ENCODE measurements at places on chromosomes 5 and 9.
A peak's percentile ranks its signal among the peaks of the same experiment; 100 is the strongest.

DNA sequence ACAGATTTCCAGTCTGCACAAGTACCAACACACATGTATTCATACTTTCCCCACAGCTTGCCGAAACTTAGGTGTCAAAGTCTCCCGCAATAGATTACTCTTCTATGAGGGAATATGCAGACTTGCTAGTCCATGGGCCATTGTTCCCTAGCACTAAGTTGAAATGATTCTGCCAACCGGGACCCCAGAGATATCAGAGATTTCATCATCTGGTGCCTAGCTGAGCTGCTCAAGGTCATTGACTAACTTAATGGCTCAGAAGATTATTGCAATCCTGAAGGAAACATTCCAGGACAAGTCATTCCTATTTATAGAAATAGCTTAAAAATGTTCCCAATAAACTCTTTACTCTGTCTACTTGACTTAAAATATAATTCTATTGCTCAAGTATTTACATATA, 202.6 kb downstream of the PIK3R1 start:
- H3K36me3 ChIP-seq, result no peaks in the 10 kb centered on the region
- no peaks in the 10 kb centered on the region for H3K27me3 ChIP-seq
- no peak overlapping the region for H3K4me3 ChIP-seq
- DNase-seq, result no peak
- H3K27ac ChIP-seq, result no peak overlapping the region

DNA sequence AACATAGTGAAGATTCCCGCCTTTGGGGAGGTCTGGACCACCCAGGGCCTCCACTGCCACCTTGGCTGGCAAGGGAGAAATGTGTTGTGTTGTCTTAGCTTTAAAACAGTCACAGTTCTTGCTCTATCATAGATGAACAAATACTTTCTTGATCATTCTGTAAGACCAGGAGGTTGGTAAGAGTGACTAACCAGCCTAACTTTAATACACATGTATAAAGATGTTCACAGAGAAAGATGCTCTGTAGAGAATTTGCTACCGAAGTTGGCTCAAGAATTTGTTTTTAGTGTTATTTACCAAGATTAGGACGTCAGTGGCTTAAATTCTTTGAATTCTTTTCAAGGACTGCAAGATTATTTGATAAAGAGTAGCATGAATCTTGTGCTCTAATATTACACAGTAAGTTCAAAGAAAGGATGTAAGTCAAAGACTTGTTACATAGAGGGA, 28.4 kb downstream of the GLRX start:
- H3K4me3 ChIP-seq, result no peak overlapping the region
- no peak for DNase-seq
- H3K27ac ChIP-seq, result no peak overlapping the region
- no peaks in the 10 kb centered on the region for H3K36me3 ChIP-seq

GRCh38 chr5:58615972-58616371, 33.1 kb downstream of the RAB3C start:
- H3K27ac ChIP-seq, result no peak overlapping the region
- H3K4me1 ChIP-seq, result no peaks in the 10 kb centered on the region
- no peaks in the 10 kb centered on the region for H3K27me3 ChIP-seq
- no peak overlapping the region for H3K4me3 ChIP-seq
- H3K36me3 ChIP-seq, result no peaks in the 10 kb centered on the region

DNA sequence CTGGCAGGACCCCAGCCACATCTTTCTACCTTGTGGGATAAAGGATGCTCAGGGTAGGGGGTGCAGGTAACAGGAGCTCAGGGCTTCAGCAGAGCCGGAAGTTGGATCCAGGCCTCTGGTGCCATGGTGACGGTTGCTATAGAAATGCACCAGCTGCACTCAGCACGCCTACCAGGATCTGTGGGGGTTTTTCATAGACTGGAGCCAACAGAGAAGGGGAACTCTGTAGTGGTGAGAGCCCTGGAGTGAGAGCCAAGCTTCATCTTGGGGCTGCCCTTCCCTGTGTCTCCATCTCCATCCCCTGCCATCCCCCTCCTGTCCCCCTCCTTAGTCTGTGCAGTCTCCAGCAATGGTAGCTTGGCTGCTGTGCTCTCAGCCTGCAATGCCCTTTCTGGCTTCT, 27.5 kb upstream of the BOD1 start:
- peaks cover 4% of the 10 kb centered on the region for H3K27me3 ChIP-seq
- H3K36me3 ChIP-seq, result no peaks in the 10 kb centered on the region
- no peak overlapping the region for H3K4me3 ChIP-seq
- H3K27ac ChIP-seq, result no peak overlapping the region
- DNase-seq, result no peak

DNA sequence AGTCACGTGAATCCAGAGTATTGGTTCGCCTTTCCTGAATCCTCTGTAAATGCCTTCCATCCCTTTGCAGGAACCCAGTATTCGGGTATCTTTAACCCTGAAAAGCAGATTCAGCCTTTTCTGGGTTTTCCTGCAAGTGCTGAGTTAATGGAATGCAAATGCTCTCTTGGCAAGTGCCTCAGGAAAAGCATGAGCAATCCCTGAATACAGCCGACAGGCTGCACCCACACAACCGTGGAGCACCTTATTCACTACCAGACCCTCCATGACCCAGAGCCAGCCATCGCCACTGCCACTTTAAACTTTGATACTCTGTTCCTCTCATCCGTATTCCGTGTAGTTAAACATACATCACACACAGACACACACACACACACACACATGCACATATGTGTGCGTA, 54.4 kb downstream of the ZNF622 start:
- H3K36me3 ChIP-seq, result no peaks in the 10 kb centered on the region
- H3K4me1 ChIP-seq, result peaks cover 29% of the 10 kb centered on the region
- H3K27ac ChIP-seq, result no peak overlapping the region
- DNase-seq, result no peak
- no peaks in the 10 kb centered on the region for H3K27me3 ChIP-seq

DNA sequence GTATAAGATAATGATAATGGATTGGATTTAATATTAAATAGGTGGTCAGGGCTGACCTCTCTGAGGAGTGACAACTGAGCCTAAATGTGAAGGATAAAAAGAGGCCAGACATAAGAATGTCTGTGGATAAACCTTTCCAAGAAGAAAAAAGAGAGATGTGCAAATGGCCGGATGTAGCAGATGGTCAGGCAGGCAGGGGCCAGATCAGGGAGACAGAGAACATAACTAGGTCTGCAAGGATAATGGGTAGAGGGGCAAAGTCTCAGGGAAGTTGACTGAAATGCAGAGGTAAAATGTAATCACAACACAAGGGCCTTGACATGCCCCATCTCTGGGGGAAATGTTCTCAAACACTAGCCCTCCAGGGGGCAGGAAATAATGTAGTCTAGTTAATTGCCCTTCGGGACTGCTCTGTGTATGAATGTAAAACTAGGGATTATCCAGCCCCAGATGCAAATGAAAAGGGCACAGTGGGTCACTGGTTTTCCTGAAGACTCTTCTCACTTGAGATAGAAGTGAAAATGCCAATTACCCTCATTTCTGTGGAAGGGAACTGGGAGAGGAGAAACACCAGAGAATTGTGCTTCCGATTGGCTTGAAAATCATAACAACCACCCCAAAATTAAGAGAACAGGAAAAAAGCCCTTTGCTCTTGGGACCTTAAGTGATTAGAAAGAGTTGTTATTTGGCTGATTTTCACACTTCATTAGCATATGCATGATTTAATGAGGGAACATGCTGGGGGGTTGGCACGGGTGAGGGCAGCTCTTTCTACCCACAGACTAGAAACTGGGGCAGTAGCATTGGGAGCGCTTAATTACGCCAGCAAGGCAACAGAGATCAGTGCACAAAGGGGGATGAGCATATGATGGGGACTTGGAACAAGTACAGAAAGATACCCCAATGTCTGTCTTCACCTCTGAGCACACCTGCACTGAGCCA, 88.6 kb downstream of the PPP2R2B start:
- H3K27ac ChIP-seq, result no peak overlapping the region
- DNase-seq, result no peak
- H3K4me1 ChIP-seq, result no peaks in the 10 kb centered on the region
- no peaks in the 10 kb centered on the region for H3K27me3 ChIP-seq

GRCh38 chr5:1756481-1756880, 43.2 kb downstream of the MRPL36 start:
- no peaks in the 10 kb centered on the region for H3K36me3 ChIP-seq
- no peaks in the 10 kb centered on the region for H3K4me1 ChIP-seq
- no peak overlapping the region for H3K4me3 ChIP-seq
- H3K27me3 ChIP-seq, result no peaks in the 10 kb centered on the region

GRCh38 chr5:148740966-148741742, 85.3 kb upstream of the ADRB2 start:
- no peak overlapping the region for H3K27ac ChIP-seq
- H3K4me3 ChIP-seq, result no peak overlapping the region
- peak; percentile 17 for DNase-seq
- H3K36me3 ChIP-seq, result no peaks in the 10 kb centered on the region

- H3K4me3 ChIP-seq, result no peak overlapping the region
- DNase-seq, result no peak
- no peaks in the 10 kb centered on the region for H3K36me3 ChIP-seq
- H3K27ac ChIP-seq, result no peak overlapping the region
- no peaks in the 10 kb centered on the region for H3K27me3 ChIP-seq
- H3K4me1 ChIP-seq, result peaks cover 4% of the 10 kb centered on the region
These were observed 678.8 kb upstream of the KLF4 start for GRCh38 chr9:108168236-108168850.

- peaks cover 21% of the 10 kb centered on the region for H3K4me1 ChIP-seq
- no peak overlapping the region for H3K27ac ChIP-seq
- no peaks in the 10 kb centered on the region for H3K36me3 ChIP-seq
- H3K27me3 ChIP-seq, result no peaks in the 10 kb centered on the region
- H3K4me3 ChIP-seq, result no peak overlapping the region
- DNase-seq, result no peak
These were observed 19.0 kb downstream of the CCNJL start for GRCh38 chr5:160293386-160293785.

- H3K36me3 ChIP-seq, result peaks cover 2% of the 10 kb centered on the region
- H3K4me1 ChIP-seq, result peaks cover 37% of the 10 kb centered on the region
- no peaks in the 10 kb centered on the region for H3K27me3 ChIP-seq
These were observed 75.4 kb downstream of the NFIB start for GRCh38 chr9:14238518-14238917.

GRCh38 chr5:128646176-128646575, 108.1 kb upstream of the FBN2 start:
- no peak overlapping the region for H3K27ac ChIP-seq
- no peaks in the 10 kb centered on the region for H3K4me1 ChIP-seq
- H3K36me3 ChIP-seq, result no peaks in the 10 kb centered on the region
- H3K4me3 ChIP-seq, result no peak overlapping the region

DNA sequence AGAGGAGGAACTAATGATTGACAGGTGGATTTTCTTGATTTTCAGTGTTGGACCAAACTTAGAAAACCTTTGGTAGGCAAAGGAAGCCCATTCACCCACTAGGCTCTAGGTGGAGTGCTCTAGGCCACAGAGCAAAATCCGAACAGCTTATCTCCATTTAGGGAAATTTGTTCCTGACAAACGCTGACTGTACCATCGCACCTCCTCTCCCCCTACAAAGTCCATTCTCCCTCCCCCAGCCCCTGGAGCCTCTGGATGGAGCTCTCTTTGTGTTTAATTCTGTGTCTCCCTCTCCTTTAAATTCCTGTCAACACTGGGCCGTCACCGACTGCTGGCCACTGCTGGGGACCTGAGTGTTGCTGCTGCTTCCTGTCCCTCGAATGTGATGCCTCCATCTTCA, 350.1 kb upstream of the IRX2 start:
- H3K27me3 ChIP-seq, result no peaks in the 10 kb centered on the region
- no peak overlapping the region for H3K4me3 ChIP-seq
- no peak for DNase-seq
- H3K4me1 ChIP-seq, result no peaks in the 10 kb centered on the region
- H3K36me3 ChIP-seq, result no peaks in the 10 kb centered on the region

GRCh38 chr9:34405719-34406118, 29.0 kb upstream of the MYORG start:
- peaks cover 22% of the 10 kb centered on the region for H3K36me3 ChIP-seq
- H3K4me3 ChIP-seq, result no peak overlapping the region
- H3K27ac ChIP-seq, result no peak overlapping the region
- DNase-seq, result no peak

GRCh38 chr5:170223360-170223759, 9.4 kb upstream of the C5orf58 start:
- H3K27me3 ChIP-seq, result no peaks in the 10 kb centered on the region
- H3K27ac ChIP-seq, result no peak overlapping the region
- H3K36me3 ChIP-seq, result no peaks in the 10 kb centered on the region

- no peaks in the 10 kb centered on the region for H3K36me3 ChIP-seq
- H3K27ac ChIP-seq, result no peak overlapping the region
- DNase-seq, result no peak
- no peak overlapping the region for H3K4me3 ChIP-seq
- no peaks in the 10 kb centered on the region for H3K27me3 ChIP-seq
These were observed 164.9 kb downstream of the AP3B1 start for GRCh38 chr5:78129597-78129996.

DNA sequence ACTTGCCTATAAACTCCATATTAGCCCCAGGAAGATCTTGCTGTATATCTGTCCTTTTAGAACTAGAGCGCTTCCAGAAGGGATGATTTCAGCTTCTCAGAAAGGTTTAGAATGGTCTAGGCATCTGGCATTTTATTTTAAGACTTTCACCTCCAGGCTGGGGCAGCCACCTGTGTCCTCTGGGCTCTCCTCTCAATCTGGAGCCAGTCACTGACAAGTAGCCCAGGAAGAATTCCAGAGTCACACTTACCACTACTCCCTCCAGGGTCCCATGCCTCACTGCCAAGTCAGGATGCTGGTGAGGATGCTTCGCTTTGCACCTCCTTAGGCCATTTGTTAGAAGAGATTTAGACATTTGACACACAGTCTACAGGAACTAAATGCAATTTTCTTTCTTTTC, 20.8 kb downstream of the B4GALT1 start:
- H3K4me1 ChIP-seq, result peaks cover 6% of the 10 kb centered on the region
- H3K36me3 ChIP-seq, result peaks cover 4% of the 10 kb centered on the region
- H3K4me3 ChIP-seq, result no peak overlapping the region
- DNase-seq, result no peak

GRCh38 chr5:152864991-152865390, 459.9 kb upstream of the NMUR2 start:
- no peaks in the 10 kb centered on the region for H3K4me1 ChIP-seq
- H3K27ac ChIP-seq, result no peak overlapping the region
- H3K36me3 ChIP-seq, result no peaks in the 10 kb centered on the region
- no peak for DNase-seq

GRCh38 chr9:91572044-91572443, 148.4 kb upstream of the NFIL3 start:
- no peak overlapping the region for H3K4me3 ChIP-seq
- H3K36me3 ChIP-seq, result no peaks in the 10 kb centered on the region
- no peak for DNase-seq
- no peak overlapping the region for H3K27ac ChIP-seq

- H3K36me3 ChIP-seq, result no peaks in the 10 kb centered on the region
- no peak overlapping the region for H3K4me3 ChIP-seq
- no peaks in the 10 kb centered on the region for H3K4me1 ChIP-seq
- no peak overlapping the region for H3K27ac ChIP-seq
- H3K27me3 ChIP-seq, result peaks cover 10% of the 10 kb centered on the region
- DNase-seq, result no peak
These were observed 23.8 kb downstream of the ALG2 start for GRCh38 chr9:99197987-99198386.

- H3K27ac ChIP-seq, result no peak within 1 kb of the TSS
- no peaks in the 10 kb centered on the region for H3K27me3 ChIP-seq
- no peaks in the 10 kb centered on the region for H3K4me1 ChIP-seq
- H3K36me3 ChIP-seq, result no peaks in the 10 kb centered on the region
- H3K4me3 ChIP-seq, result no peak within 1 kb of the TSS
- no peak for DNase-seq
These were observed at the start of gene INSL6 for GRCh38 chr9:5185220-5185840. TSS of gene INSL6 (minus strand) at chr9:5185639. CDS start at chr9:5185602, 37 bp downstream.

- no peaks in the 10 kb centered on the region for H3K36me3 ChIP-seq
- no peak overlapping the region for H3K27ac ChIP-seq
- H3K4me1 ChIP-seq, result no peaks in the 10 kb centered on the region
- no peak overlapping the region for H3K4me3 ChIP-seq
These were observed 234.3 kb downstream of the NR3C1 start for GRCh38 chr5:143168921-143169810.

- peaks cover 23% of the 10 kb centered on the region for H3K4me1 ChIP-seq
- DNase-seq, result no peak
- no peaks in the 10 kb centered on the region for H3K36me3 ChIP-seq
- H3K4me3 ChIP-seq, result no peak overlapping the region
- H3K27me3 ChIP-seq, result no peaks in the 10 kb centered on the region
These were observed 189.7 kb downstream of the CSNK1G3 start for GRCh38 chr5:123701511-123702200.

Data from keratinocyte (primary cell).